SJCRH30 (cell line): ENCODE measurements at places on chromosomes 16 and 17. TPM values are rescaled to one million over a fixed set of nuclear protein-coding genes. Genes with fewer than 3 reads are reported as not detected.
A peak's percentile ranks its signal among the peaks of the same experiment; 100 is the strongest.

The KRT38 gene
- not detected in 2 replicates for total RNA-seq

The HID1 gene
- 0.71 and 1.7 TPM in 2 replicates for total RNA-seq

The NPW gene
- total RNA-seq = 1.6 TPM in 2 replicates

The KRTAP4-3 gene
- not detected in 2 replicates for total RNA-seq

The VAMP2 gene
- 6.1 and 7.9 TPM in 2 replicates for total RNA-seq

The BOLA2 gene
- 37.4 and 44.3 TPM in 2 replicates for total RNA-seq

The PER1 gene
- 9.3 and 13.5 TPM in 2 replicates for total RNA-seq

The RAMP2 gene
- total RNA-seq = not detected in 2 replicates

The NHLRC4 gene
- 0.08 TPM in 1 of 2 replicates, not detected in the other for total RNA-seq

The RASL10B gene
- 28.3 and 29.2 TPM in 2 replicates for total RNA-seq

DNA sequence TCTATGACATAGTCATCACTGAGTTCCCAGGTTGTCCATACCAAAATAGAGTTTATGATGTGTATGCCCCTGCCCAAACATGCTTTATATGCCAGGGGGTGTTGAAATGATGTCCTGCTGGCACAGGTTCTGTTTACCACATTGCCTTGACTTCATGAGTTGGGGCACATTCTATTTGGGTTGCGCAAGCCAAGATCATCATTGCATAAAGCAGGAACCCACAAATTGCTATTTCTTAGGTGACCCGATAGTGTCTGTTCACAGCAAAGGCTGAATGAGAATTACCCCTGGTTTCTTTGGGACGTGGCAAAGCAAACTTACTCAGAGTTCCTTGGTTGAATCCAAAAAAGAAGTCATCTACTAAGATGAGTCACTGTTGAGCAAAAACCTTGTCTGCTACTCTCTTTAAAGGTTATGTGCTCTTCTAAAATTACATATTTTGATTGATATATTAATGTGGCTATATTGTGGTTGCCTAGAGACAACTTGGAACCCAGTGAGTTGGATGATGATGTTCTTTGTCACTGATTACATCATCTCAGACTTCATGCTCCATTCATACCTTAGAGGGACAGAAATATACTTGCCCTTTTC lies 912.6 kb upstream of the SOX9 start:
- H3K27ac ChIP-seq = no peak overlapping the region
- no peaks in the 10 kb centered on the region for H3K27me3 ChIP-seq
- H3K36me3 ChIP-seq = no peaks in the 10 kb centered on the region
- H3K4me1 ChIP-seq = no peaks in the 10 kb centered on the region

DNA sequence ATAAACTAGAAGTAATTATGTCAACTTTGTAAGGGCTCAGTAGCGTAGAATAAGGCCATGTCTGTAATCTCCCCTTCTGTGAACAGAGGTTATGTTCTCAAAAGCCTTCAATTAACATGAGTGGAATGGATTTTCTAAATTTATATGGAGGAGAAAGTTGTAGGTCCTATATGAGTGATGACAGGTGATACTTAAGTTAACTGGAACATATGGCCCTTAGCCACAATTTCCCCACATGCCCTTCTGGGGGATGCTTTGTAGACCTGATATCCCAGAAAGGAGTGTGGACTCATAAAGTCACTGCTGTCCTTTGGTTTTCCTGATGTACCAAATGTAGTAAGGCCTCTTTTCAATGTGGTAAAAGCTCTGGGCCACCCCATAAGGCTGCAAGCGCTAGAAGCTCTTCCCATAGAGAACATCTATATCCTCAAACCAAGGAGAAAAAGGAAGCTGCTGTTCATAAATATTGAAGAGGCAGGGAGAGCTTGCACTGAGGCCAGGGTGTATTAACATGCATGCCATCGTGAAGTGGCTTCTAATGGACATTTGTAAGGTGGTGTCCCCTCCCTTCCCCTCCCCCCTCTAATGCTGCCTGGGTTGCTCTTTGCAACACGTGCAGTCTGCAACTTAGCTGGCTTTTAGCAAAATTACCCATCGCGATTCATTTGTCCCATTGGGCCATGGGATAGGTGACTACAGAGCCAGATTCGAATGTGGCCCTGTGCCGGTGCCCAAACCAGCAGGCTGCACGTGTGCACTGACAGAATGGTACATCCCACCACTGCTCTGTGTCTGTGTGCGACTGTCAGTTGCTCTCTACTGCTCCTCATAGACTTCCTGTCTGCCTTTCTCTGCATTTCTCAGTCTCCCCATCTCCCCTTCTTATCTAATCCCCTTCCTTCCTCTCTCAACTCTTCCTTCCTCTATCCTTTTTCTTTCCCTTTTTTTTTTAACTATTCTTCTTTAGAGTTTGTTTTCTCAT lies 269.0 kb downstream of the WWOX start:
- H3K4me3 ChIP-seq = no peak overlapping the region
- H3K27me3 ChIP-seq = no peaks in the 10 kb centered on the region
- H3K27ac ChIP-seq = no peak overlapping the region
- DNase-seq = no peak
- H3K36me3 ChIP-seq = no peaks in the 10 kb centered on the region

- H3K4me3 ChIP-seq = no peak overlapping the region
- no peaks in the 10 kb centered on the region for H3K27me3 ChIP-seq
- no peak for DNase-seq
These were observed 21.4 kb upstream of the NF1 start for GRCh38 chr17:31073411-31073810.

- DNase-seq = no peak
- H3K4me3 ChIP-seq = no peak overlapping the region
These were observed 24.4 kb downstream of the CNTNAP1 start for GRCh38 chr17:42706732-42707131.

- H3K27ac ChIP-seq = peak within 1 kb of the TSS; percentile 94
- peak within 1 kb of the TSS; percentile 65 for H3K4me3 ChIP-seq
- peak; percentile 98 for DNase-seq
- H3K36me3 ChIP-seq = peaks cover 9% of the 10 kb centered on the region; the same call in 1 of the 2 replicates
- peaks cover 9% of the 10 kb centered on the region for H3K4me1 ChIP-seq
- H3K27me3 ChIP-seq = no peaks in the 10 kb centered on the region
These were observed at the start of gene PRR11 for GRCh38 chr17:59155439-59156177. Gene PRR11 (plus strand): TSS chr17:59155746. CDS start chr17:59169753, 14,007 bp downstream.

GRCh38 chr17:72031219-72031884 lies 89.5 kb upstream of the SOX9 start:
- no peak for DNase-seq
- H3K27ac ChIP-seq = no peak overlapping the region
- H3K27me3 ChIP-seq = no peaks in the 10 kb centered on the region; the same call in 1 of the 2 replicates
- H3K36me3 ChIP-seq = no peaks in the 10 kb centered on the region
- no peak overlapping the region for H3K4me3 ChIP-seq
- no peaks in the 10 kb centered on the region for H3K4me1 ChIP-seq

DNA sequence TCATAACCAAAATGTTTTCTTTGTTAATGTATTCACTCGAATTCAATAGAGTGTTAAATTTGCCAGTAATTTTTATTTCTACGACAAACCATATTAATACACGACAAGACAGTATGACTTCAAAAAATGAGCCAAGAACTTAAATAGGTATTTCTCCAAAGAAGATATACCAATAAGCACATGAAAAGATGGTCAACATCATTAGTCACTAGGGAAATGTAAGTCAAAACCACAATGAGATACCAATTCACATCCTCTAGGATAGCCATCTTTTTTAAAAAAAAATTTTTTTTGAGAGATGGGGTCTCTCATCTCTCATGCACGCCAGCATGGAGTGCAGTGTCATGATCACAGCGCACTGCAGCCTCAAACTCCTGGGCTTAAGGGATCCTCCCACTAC lies 5.0 kb upstream of the MEIOC start:
- H3K27ac ChIP-seq = no peak overlapping the region
- DNase-seq = no peak
- no peaks in the 10 kb centered on the region for H3K4me1 ChIP-seq
- no peaks in the 10 kb centered on the region for H3K36me3 ChIP-seq
- H3K27me3 ChIP-seq = 0 out of 2 replicates have a peak, but pooled peaks cover 4% of the 10 kb centered on the region

DNA sequence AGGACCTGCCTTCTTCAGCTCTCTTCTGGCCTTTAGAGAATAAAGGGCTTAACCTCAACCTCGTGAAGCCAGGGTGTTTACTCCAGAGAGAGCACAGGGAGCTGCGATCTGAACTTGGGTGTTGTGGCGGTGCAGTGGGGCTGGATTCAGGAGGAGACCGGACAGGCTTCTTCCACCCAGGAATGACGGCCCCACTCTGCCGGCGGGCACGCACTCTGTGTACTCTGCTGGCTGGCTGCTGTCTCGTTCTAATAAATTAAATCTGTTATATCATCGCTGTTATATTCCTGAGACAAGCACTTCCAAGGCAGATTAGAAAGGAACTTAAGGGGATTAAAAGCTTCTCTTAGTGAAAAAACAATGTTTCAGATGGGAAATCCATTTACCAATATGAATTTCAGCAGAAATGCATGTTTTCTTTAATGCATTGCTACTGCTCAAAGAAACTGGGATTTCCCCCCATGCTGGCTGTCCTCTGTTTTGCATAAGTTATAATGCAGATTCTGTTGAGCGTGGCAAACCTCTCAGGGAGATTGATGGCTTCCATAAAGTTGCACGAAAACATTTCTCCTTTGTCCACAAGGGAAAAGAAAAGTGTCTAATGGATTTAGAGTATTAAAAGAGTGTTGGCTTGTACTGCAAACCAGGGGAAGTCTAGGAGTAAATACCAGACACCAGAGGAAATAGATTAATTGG lies 168.6 kb upstream of the IRX3 start:
- H3K4me1 ChIP-seq = no peaks in the 10 kb centered on the region
- H3K36me3 ChIP-seq = no peaks in the 10 kb centered on the region
- no peak for DNase-seq
- no peaks in the 10 kb centered on the region for H3K27me3 ChIP-seq
- H3K4me3 ChIP-seq = no peak overlapping the region

DNA sequence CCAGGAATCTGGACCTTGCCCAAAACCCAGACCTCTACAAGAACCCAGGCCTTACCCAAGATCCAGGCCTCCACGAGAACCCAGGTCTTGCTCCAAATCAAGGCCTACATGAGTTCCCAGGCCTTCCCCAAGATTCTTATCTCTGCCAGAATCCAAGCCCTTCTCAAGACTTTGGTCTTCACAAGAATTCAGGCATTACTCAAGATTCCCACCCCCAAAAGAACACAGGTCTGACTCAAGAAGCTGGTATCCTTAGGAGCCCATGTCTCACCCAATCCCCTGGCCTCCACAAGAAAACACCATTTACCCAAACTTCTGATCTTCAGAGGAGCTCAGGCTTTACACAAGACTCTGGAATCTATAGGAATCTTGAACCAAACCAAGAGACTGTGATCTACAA lies 2.6 kb downstream of the SPEM3 start:
- no peak for DNase-seq
- no peak overlapping the region for H3K4me3 ChIP-seq
- H3K27ac ChIP-seq = no peak overlapping the region
- no peaks in the 10 kb centered on the region for H3K36me3 ChIP-seq

DNA sequence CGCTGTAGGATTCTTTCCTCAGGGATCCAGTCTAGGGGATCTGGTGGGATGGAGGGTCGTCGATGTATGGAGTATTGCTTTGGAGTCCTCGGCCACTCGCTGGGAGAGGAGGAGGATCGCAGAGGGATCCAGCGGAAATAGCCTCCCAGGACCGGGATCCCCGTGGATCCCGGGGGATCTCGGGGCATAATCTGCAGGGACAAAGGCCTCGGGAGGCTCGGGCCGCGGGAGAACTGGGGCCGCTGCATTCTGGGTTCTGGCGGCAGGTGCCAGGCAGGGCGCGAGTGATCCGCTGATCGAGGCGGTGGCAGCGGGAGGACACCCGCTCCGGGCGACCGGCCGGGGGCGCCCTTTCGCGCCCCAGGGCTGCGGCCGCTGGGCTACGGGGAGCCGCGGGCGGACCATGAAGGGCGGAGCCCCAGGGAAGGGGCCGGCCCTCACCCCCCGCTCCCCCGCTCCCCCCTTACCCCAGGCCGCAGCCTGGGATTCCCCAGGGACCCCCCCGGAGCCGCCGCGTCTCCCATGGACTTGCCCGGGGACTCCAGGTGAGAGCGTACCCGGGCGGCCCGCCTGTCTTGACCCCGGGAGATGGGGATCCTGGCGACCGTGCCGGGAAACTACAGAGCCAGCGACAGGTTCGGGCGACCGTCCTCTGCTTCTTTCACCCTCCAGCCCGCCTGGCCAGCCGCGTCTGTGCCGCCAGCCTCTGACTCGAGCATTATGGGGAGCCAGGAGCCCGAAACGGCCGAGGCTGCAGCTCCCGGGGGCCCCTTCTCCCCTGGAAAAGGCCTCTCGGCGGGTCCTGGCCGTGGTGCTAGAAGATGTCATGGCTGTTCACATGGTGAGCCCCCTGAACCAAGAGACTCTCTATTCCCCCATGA lies 604 bp downstream of the PRR14 start:
- DNase-seq = peak; percentile 82
- peak overlapping the region; percentile 58 for H3K27ac ChIP-seq
- peak overlapping the region; percentile 76 for H3K4me3 ChIP-seq
- H3K36me3 ChIP-seq = no peaks in the 10 kb centered on the region

- no peaks in the 10 kb centered on the region for H3K36me3 ChIP-seq
- no peaks in the 10 kb centered on the region for H3K27me3 ChIP-seq
- no peak for DNase-seq
- no peak overlapping the region for H3K27ac ChIP-seq
These were observed 20.5 kb downstream of the ST3GAL2 start for GRCh38 chr16:70418274-70418992.

GRCh38 chr16:47310792-47311211 lies 150.1 kb downstream of the ITFG1 start:
- no peak overlapping the region for H3K27ac ChIP-seq
- no peaks in the 10 kb centered on the region for H3K4me1 ChIP-seq

- no peak for DNase-seq
- no peaks in the 10 kb centered on the region for H3K27me3 ChIP-seq
- no peaks in the 10 kb centered on the region for H3K36me3 ChIP-seq
- H3K4me1 ChIP-seq = no peaks in the 10 kb centered on the region
- H3K27ac ChIP-seq = no peak overlapping the region
- H3K4me3 ChIP-seq = no peak overlapping the region
These were observed 312.1 kb downstream of the SNX29 start for GRCh38 chr16:12288537-12289174.

GRCh38 chr16:4433914-4434787 lies 8.5 kb downstream of the DNAJA3 start:
- H3K4me1 ChIP-seq = no peaks in the 10 kb centered on the region
- H3K36me3 ChIP-seq = peaks cover 20% of the 10 kb centered on the region
- no peak for DNase-seq
- no peaks in the 10 kb centered on the region for H3K27me3 ChIP-seq
- H3K27ac ChIP-seq = no peak overlapping the region

GRCh38 chr16:23355106-23355670 lies 53.1 kb downstream of the SCNN1B start:
- no peaks in the 10 kb centered on the region for H3K36me3 ChIP-seq
- H3K27ac ChIP-seq = no peak overlapping the region
- no peak overlapping the region for H3K4me3 ChIP-seq
- DNase-seq = no peak
- no peaks in the 10 kb centered on the region for H3K27me3 ChIP-seq
